Activated naive CD4-positive, alpha-beta T cell treated with anti-CD3 and anti-CD28 coated beads, Interleukin-2, amount 10 ng/mL, durations not matched to agents 5 hours and 36 hours (primary cell): ENCODE measurements at places on chromosomes 4 and X. TPM values are rescaled to one million over a fixed set of nuclear protein-coding genes. Genes with fewer than 3 reads are reported as not detected.

The TBC1D25 gene
- 20.5 TPM for total RNA-seq

The LRIT3 gene
- 0.19 TPM for total RNA-seq

The JCHAIN gene
- total RNA-seq: 0.78 TPM

The NOA1 gene
- 26.4 TPM for total RNA-seq

The SSX5 gene
- not detected for total RNA-seq

The SLC7A11 gene
- total RNA-seq: 1.1 TPM

The ENPEP gene
- total RNA-seq: not detected

The AKAP4 gene
- not detected for total RNA-seq

The GAGE12H gene
- total RNA-seq: not detected

The PTCHD1 gene
- total RNA-seq: not detected
